Endodermal cell (in vitro differentiated cells): ENCODE measurements at places on chromosomes 4 and X. TPM values are rescaled to one million over a fixed set of nuclear protein-coding genes. Genes with fewer than 3 reads are reported as not detected.
A peak's percentile ranks its signal among the peaks of the same experiment; 100 is the strongest.

ARHGAP6 gene
- total RNA-seq, result 0.34 and 0.48 TPM in 2 replicates

PCDH10 gene
- total RNA-seq, result 89.7 and 111 TPM in 2 replicates

GPRASP2 gene
- 20.8 to 24.5 TPM (median 21.3 TPM) in 3 replicates for total RNA-seq

RHOXF2B gene
- total RNA-seq, result not detected in 2 replicates

TLR2 gene
- total RNA-seq, result 0.89 to 1.4 TPM (median 1.3 TPM) in 3 replicates

DNA sequence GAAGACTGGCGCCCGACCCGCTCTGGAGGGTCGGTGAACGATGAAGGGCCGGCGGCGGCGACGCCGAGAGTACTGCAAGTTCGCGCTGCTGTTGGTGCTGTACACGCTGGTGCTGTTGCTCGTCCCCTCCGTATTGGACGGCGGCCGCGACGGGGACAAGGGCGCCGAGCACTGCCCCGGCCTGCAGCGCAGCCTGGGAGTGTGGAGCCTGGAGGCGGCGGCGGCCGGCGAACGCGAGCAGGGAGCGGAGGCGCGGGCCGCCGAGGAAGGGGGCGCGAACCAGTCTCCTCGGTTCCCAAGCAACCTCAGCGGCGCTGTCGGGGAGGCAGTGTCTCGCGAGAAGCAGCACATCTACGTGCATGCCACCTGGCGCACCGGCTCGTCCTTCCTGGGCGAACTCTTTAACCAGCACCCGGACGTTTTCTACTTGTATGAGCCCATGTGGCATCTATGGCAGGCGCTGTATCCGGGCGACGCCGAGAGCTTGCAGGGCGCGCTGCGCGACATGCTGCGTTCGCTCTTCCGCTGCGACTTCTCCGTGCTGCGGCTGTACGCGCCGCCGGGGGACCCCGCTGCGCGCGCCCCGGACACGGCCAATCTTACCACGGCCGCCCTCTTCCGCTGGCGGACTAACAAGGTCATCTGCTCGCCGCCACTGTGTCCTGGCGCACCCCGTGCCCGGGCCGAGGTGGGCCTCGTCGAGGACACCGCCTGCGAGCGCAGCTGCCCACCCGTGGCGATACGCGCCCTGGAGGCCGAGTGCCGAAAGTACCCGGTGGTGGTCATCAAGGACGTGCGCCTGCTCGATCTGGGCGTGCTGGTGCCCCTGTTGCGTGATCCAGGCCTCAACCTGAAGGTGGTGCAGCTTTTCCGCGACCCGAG is 568 bp downstream of the CHST7 start:
- DNase-seq, result peak; percentile 85

FAM149A gene
- total RNA-seq, result 3.3 and 5.3 TPM in 2 replicates

- no peak for DNase-seq
These were observed 34.9 kb downstream of the BMP2K start for GRCh38 chr4:78811034-78811433.

GRCh38 chrX:14084466-14084865 is 54.8 kb upstream of the GEMIN8 start:
- DNase-seq, result no peak

GRCh38 chr4:168631241-168632162 is 134.7 kb downstream of the PALLD start:
- peak; percentile 90 for DNase-seq

GRCh38 chrX:141278306-141278705 is 36.0 kb upstream of the SPANXC start:
- peak; percentile 68 for DNase-seq

DNA sequence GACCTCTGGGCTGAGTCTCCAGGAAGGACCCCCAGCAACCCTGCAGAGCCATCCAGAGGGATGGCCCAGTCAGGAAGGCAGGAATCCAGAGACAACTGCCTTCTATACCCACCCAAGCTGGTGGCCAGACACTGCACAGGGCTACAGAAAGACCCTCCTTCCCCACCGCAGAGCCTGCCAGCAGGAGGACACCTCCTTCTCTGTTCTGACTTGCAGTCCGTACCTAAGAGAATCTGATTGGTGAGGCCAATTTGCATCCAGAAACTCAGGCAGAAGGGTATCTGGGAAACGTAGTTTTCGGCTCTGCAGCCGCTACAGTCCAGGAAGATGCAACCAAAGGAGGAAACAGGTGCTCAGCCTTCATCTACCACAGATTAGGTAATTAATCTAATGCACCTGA is 155.4 kb upstream of the FRG1 start:
- peak; percentile 75 for DNase-seq

- DNase-seq, result no peak
These were observed 252.0 kb downstream of the FRMPD4 start for GRCh38 chrX:12390301-12390700.

DNA sequence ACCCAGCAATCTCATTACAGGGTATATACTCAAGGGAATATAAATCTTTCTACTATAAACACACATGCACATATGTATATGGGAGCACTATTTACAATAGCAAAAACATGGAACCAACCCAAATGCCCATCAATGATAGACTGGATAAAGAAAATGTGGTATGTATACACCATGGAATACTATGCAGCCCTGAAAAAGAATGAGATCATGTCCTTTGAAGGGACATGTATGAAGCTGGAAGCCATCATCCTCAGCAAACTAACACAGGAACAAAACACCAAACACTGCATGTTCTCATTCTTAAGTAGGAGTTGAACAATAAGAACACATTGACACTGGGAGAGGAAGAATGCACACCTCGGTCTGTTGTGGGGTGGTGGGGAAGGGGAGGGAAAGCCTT is 80.6 kb upstream of the TBX22 start:
- DNase-seq, result no peak
